ENCODE measurements at places on chromosomes 7 and 10.

DNA sequence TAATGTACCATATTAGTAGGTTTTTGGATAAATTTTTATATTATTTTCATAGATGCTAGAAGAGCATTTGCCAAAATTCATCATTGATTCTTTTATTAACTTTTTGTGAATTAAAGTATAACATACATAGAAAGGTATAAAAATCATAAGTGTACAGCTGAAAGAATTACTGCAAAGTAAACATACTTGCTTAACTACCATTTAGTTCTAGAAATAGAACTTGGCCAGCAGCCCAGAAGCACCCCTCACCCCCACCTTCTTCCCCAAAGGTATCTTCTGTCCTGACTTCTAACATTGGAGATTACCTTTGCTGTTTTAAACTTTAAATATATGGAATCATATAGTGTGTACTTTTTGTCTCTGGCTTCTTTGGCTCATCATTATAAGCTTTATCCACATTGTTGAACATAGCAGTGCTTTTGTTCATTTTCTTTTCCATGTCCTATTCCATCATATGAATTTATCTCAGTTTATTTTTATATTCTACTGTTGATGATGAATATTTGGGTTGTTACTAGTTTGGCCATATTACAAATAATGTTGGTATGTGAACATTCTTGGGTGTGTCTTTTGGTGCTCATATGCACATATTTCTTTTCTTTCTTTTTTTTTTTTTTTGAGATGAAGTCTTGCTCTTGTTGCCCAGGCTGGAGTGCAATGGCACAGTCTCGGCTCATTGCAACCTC is 142.8 kb downstream of the ADK start:
- DNase-seq, result no peak

DNA sequence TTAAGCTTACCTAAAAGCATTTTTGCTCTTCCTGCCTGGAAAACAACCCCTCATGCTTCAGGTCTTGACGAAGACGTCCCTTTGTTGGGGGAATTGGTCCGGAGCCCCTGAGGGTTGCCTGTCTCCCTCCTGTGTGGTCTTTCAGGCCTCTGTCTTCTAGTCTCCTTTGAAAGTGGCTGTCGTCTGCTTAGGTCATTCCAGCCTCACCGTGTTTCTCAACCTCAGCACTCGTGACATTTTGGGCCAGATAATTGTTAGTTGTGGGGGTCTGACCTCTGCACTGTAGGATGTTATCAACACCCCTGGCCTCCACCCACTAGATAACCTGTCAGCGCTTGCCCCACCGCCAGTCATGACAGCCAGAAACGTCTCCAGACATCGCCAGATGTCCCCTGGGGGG is 219.1 kb downstream of the TCF7L2 start:
- no peak for DNase-seq

DNA sequence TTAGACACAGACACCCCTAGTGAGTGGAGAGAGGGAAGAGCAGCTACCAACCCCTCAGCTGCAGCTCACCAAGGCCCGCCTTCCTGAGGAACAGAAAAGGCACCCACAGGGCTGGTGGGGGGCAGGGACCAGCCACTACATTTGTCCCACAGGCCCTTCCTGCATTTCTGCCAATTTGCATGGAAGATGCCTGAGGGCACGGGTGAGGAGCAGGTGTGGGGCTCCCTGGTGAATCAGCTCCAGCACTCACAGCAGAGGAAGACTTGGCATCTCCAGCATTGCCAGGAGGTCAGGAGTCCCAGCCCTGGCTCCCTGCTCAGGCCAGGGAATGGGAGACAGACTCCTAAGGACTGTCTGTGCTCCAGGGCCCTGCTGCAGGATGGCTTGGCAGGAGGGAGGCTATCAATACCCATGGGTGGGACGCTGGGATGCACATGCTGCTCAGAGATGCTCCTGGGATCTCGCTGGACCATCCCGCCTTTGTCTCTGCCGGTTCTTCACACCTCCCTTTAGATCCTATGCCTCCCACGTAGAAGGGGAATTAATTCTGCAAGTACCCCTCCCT is 109.7 kb downstream of the SLIT1 start:
- no peak for DNase-seq

- peak; percentile 84 for DNase-seq
These were observed 95.4 kb downstream of the ELMO1 start for GRCh38 chr7:37352974-37353948.

GRCh38 chr10:49012603-49013002 is 73.0 kb upstream of the LRRC18 start:
- DNase-seq, result no peak

DNA sequence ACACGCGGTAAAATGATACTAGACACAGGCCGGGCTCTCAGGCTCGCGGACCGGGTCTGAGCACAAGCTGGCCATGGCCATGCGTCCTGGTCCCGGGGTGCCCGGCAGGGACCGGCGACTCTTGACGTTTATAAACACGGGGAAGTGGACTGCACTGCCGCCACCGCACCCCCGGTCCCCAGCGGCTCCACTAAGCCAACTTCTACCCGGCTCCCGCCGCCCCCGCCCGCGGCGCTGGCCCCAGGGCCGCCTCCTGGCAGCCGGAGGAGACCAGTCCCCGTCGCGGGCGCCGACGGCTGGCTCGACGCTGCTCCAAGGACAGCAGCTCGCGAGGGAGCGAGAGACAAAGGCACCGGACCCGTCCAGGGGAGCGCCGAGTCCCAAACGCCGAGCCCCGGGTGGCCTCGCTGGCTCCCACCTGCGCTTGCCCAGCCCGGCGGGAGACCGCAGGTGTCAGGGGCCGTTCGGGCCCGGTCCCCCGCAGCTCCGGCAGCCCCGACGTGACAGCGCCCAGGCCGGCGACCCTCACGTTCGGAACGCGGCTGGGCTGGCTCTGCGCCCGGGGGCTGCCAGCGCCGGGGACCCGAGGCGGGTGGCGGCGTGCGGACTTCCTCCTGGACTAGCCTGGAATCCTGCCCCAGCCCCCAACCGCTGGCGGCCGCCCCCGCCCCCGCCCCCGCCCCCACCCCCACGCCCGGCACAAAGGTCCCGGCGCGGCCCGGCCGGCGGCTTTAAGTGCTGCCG is 517 bp downstream of the ITGB1 start:
- peak; percentile 57 for DNase-seq

GRCh38 chr10:127374074-127374680 is 174.9 kb upstream of the NPS start:
- no peak for DNase-seq

DNA sequence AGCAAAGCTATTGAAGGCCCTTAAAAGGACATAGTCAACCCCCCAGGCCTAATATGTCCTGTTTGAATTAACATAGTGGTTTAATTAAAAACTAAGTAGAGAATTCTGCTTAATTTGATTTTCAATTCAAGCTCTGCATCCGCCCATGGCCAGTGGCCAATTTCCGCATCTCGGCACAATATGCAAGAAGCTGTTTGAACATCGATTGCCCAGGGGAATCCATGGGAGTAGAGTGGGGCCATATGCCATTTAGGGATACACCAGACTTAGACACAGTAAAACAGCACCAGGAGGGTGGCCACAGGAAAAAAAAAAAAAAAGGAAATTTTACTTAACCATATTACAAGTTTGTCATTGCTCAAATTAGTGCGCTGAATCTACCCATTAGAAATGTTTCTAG is 100.4 kb downstream of the LMBR1 start:
- DNase-seq, result no peak

DNA sequence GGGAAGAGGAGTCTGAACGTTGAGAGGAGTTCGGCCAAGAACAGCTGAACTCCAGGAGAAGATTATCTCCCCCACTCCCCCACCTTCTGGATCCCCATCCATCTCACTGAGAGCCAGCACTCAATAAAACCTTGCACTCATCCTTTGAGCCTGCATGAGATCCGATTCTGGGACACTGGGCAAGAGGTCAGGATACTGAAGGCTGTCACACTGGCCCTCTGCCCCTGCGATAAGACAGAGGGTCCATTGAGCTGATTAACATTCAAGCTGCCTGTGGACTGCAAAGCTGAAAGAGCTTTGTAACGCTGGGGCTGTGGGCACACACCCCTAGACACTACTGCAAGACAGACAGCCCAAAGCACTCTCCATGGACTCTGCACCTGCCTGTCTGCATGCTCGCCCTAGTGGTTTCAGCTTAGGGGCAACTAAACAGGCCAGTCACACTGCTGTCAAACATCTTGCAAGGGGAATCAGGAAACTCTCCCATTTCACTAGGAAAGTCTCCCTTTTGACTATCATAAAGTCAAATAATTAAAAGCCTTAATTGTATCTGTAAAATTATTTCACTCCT is 42.3 kb upstream of the CNTNAP2 start:
- DNase-seq, result no peak

GRCh38 chr7:126803060-126803665 is 449.6 kb downstream of the GRM8 start:
- peak; percentile 20 for DNase-seq

DNA sequence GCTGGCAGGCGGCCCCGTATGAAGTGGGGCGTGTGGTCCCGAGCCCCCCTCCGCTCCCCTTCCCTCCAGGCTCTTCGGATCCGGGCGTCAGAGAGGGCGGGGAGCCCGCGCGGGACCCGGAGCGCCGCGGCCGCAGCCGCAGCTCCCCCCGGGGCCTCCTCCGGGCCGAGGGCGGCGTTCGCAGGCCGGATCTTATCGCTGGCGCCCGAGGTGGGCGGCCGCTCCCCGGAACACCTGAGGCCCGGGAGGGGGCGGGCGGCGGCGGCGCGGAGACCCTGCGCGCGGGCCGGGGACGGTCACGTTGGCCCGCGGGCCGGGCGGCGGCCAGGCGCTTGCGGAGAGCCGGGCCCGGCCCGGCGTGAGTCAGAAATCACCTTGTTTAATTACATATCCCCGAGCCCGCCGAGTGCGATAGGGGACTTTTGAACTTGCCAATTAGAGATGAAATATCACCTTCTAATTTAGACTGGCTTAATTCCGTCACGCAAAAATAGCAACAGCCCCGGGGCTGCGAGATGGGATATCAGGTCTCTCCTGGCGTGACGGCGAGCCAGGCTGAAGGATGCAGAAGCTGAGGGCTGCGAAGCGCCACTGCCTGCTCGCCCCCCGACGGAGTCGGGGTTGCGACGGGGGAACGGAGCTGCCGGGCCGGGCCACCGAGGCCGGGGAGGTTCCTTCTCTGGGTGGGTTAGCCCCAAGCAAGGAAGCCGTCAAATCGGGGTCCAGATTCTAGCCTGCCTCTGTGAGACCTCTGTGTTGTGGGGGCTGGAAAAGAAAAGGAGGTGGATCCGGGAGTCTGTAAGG is 43.4 kb downstream of the LDB3 start:
- peak; percentile 59 for DNase-seq

DNA sequence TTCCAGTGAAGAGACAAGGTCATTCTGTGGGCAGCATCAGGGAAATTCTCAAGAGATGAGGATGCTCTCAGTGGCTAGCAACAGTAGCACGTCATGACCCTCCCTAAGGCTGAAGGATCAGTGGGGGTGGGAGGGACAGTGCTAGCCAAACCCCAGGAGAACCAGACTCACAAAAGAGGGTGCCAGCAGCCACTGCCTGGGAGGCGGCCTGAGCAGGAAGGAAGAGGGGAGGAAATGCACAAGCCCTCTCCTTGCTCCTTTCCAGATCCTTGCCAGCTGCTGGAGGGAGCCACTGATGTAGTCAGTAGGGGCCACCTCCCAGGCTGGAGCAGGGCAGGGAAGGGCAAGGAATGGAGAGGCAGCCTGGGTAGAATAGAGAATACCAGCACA is 302.7 kb downstream of the RPS24 start:
- no peak for DNase-seq

GRCh38 chr7:70408891-70409290 is 723.1 kb upstream of the GALNT17 start:
- no peak for DNase-seq

GRCh38 chr7:123627851-123628250 is 26.2 kb downstream of the ASB15 start:
- DNase-seq, result no peak

GRCh38 chr7:2980401-2981102 is 63.1 kb downstream of the CARD11 start:
- peak; percentile 33 for DNase-seq

- DNase-seq, result no peak
These were observed 26.8 kb downstream of the PYROXD2 start for GRCh38 chr10:98388101-98388655.

DNA sequence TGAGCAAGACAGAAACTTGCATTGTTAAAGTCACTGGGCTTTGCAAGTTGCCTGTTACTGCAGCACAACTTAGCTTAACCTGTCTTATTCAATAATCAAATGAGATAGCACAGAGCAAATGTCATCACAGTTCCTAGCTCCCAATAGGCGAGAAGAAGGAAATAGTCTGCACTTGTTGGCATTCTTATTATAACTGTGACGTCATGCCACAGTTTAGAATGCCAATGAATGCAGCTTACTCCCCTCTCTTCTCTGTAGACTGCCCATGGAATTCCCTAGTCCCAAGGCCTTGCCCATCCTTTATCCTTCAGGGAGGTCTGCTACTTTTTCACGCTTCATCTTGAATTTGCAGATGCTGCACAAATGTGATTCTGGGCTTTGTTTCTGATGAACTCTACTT is 1094.9 kb upstream of the AUTS2 start:
- DNase-seq, result no peak

GRCh38 chr7:134210976-134211663 is 84.0 kb downstream of the LRGUK start:
- no peak for DNase-seq

DNA sequence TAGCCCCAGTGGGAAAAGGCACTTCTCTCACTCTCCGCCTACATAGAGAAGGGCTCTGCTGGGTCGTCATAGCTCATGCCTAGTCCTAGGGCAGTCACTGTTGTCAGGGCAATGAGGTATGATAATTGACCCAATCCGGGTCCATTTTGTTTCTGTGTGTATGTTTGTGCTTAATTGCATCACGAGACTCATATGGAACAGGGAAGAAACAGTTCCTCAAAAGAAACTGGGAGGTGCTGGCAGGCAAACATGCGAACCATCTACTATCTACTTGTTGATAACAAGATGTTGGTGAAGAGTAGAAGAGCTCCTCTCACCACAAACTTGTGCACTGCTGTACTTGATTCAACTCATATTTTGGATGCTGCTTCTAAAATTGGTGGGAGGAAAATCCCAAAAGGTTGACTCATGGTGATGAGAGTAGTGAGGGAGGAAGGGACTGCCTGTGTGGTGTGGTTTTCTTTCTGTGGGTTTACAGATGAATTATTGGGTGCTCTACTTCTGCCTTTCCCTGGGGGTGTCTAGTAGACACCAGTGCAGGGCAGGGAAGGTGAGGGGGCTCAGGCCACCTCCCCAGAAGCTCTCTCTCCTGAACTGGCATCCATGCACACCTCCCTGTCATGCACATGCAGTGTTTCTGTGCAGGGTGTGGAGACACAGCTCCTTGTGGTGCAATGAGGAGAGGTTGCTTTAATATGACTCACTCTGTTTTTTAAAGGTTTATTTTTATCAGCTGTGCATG is 29.4 kb downstream of the LSMEM1 start:
- DNase-seq, result peak; percentile 7

- no peak for DNase-seq
These were observed 66.5 kb downstream of the SYPL1 start for GRCh38 chr7:106045586-106045985.

DNA sequence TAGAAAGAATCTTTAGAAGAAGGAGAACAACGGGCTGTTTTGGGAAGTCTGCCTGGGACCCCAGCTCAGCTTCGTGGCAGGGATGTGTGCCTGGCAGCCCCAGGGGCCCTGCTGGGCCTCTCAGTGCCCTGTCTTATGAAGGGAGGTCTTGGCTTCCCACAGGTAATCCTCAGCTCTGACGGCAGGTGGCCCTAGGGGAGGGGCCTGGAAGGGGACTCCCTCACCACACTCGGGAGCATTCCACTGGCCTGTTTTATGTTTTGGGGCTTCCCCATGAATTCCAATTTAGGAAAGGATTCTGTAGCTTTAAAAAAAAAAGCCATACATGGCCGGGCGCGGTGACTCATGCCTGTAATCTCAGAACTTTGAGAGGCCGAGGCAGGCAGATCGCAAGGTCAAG is 3.0 kb upstream of the DMBT1 start:
- no peak for DNase-seq
